ELR (cell line): ENCODE measurements at places on chromosomes 11 and 22.

GRCh38 chr22:43050995-43051394 lies 36.0 kb upstream of the PACSIN2 start:
- DNase-seq, result no peak

DNA sequence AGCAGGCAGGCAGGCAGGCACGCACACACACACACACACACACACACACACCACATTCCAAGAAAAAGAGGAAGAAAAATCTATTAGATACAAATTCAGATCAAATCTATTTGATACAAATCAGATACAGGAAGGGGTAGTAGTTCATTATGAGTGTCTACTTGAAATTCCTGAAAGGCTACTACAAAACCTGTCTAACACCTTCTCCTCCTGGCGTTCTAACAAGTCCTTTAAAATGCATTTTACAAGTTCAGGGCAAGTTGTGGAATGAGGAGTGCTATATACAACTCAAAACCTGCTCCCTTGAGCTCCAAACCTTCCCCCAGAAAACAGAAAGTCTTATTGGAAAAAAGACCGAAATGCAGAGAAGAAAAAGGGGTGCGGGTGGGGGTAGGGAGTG lies 476 bp downstream of the ARHGAP32 start:
- DNase-seq, result no peak

GRCh38 chr11:122797651-122798050 lies 40.6 kb upstream of the CRTAM start:
- DNase-seq, result no peak

DNA sequence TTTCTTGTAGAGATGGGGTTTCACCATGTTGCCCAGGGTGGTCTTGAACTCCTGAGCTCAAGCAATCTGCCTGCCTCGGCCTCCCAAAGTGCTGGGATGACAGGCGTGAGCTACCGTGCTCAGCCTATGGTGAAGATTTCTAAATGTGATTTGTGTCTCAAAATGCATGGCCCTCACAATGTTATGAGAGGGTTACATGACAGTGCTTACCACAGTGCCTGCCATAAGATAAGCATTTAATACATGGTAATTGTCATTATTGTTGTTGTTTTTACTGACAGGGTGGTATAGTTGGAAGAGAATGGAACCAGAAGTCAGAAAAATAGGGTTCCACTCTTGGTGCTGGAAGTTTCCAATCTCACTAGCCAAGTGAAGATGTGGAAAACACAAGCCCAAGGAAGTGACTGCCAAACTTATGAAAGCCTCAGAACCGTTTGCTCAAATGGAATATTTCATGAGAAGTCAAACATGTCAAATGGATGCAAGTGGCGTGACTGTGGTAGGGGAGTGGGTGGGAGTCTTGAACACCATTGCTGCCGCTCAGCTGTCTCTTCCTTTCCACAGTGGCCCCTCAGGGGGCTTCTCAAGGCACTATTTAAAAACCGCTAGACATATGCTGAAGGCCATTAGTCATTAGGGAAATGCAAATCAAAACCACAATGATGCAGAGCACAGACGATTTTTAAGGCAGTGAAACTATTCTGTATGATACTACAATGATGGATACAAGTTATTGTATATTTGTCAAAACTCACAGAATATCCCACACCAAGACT lies 29.1 kb upstream of the LMO2 start:
- peak; percentile 62 for DNase-seq

- peak; percentile 56 for DNase-seq
These were observed 80.3 kb downstream of the ME3 start for GRCh38 chr11:86592047-86592591.

- DNase-seq, result no peak
These were observed 7.9 kb upstream of the SLC37A2 start for GRCh38 chr11:125055107-125055715.

DNA sequence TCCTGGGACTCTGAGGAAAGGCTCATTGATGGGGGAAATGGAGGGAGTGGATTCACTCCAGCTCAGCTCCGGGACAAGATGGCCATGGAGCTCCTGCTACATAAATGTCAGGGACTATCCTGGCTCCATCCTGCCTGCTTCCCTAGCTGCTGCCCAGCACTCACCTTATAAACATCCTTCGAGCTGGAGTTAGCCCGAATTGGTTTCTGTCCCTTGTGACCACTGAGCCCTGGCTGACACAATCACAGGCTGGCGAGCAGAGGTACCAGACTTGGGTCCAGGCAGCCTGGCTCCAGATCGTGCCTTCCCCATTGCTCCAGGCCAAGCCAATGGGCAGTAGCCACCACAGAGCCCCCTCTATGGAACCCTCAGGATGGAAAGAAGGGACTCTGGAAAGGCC lies 77.6 kb downstream of the FDX1 start:
- DNase-seq, result no peak
